ENCODE measurements at places on chromosomes 2 and 18. TPM values are rescaled to one million over a fixed set of nuclear protein-coding genes. Genes with fewer than 3 reads are reported as not detected.

Gene C1GALT1C1L
- total RNA-seq = 0.20 TPM

DNA sequence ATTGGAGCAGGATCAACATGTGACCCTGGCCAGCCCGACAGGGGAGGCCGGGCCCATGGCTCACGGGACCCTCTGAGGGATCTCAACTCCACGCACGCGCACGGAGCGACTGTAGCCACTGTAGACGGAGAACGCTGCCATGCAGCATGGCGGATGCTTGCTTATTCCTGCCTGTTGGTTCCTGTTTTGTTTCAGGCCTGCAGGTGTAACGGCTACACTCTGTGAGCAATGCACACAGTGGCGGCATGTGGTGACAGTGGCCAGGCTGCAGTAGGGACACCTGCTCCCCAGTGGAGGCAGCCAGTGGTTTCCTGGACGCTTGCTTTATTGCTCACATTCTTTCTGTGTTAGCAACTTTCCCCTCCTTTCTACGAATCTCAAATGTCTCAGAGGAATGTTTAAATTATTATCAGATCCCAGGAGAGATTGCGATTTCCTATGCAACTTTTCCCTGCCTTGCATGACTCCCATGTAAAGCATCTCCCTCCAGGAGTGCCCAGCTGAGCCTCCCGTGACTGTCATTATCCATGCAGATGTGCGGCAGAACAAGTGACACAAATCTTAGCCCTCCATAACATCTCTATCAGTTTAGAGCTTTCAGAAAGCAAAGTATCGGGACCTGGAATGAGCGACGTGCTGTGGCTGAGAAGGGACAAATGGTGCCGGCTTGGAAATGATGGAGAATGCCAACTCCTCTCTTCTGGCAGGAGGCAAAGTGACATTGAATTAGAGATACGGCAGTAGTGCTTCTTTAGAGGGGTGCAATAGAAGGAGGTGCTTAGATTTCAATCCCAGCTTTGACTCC, 209.7 kb downstream of the ASB1 start:
- no peak for DNase-seq

DNA sequence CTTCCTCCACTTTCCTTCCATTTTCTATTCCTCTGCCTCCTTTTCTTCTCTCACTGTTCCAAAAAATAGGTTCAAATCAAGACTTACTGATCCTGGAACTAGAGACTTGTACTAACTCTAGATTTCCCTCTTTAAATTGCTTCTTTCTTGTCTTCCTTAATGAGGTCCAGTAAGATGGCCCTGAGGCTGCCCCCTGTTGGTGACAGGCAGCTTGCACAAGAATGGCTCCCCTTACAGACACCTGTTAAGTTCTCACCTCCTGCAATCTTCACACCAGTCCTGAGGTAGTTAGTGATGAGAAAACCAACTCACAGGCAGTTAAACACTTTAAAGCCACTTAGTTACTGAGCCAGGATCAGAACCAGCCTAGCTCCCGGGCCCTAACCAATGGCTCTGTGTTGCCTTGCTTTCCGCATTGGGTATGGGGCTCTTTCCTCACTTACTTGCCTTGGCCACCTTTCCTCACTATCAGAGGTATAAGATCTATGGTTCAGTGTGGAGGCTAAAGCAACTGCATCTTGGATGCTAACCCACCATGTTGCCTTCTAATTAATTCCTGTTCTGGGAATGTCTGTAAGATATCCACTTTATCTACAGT, 130.6 kb downstream of the AKAIN1 start:
- DNase-seq = peak; percentile 84

GRCh38 chr2:127909019-127909418, 23.3 kb upstream of the AMMECR1L start:
- peak; percentile 60 for DNase-seq

DNA sequence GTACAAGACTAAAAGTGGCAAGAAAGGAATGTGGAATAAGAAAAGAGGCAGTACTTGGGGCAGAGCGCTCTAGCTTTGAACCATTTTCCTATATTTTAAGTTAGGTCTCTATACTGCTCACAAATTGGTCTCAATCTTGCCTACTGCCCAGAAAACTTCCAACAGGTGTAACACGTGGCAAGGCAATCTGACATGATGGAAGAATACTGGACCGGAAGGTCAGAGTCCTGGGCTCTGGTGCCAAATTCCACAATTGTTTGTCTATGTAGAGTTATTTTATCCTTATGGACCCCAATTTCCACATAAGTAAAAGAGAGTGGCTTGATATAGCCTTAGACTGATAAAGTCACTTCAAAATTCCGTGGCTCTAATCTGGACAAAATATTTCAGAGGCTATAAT, 28.9 kb downstream of the NHEJ1 start:
- no peak for DNase-seq

DNA sequence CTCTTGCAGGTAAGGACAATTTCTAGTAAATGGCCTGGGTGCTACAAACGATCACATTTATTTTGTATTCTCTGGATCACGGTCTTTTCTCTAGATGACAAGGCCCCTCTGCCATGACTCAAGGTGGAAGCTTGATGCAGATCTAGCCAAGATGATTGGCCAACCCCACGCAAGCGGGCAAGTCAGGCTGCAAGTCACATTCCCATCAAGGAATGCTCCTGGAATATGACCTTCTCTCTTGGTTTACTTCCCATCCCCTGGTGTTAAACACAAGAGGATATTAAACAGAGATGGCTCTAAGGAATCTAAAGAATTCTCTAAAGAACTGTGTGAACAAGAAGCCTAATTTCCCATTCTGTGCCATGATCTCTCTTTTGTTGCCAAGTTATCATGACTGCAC, 97.3 kb upstream of the SERPINE2 start:
- no peak for DNase-seq

Data from endodermal cell (in vitro differentiated cells).